ENCODE measurements at places on chromosomes 2 and 18. TPM values are rescaled to one million over a fixed set of nuclear protein-coding genes. Genes with fewer than 3 reads are reported as not detected.

Gene NEUROD1
- not detected for total RNA-seq

Gene MIB1
- 58.9 TPM for total RNA-seq

Gene LMAN2L
- 27.4 TPM for total RNA-seq

Gene NAT8
- not detected for total RNA-seq

Gene WDSUB1
- 6.0 TPM for total RNA-seq

- no peak overlapping the region for H3K4me3 ChIP-seq
- peaks cover 15% of the 10 kb centered on the region for H3K4me1 ChIP-seq
- no peaks in the 10 kb centered on the region for H3K36me3 ChIP-seq
- DNase-seq = peak; percentile 47
- no peak overlapping the region for H3K27ac ChIP-seq
Measured at GRCh38 chr2:197707316-197708213, 2.4 kb downstream of the MARS2 start.

GRCh38 chr2:60445684-60446179 is 107.7 kb downstream of the BCL11A start:
- no peaks in the 10 kb centered on the region for H3K36me3 ChIP-seq
- DNase-seq = no peak
- H3K4me3 ChIP-seq = no peak overlapping the region
- H3K4me1 ChIP-seq = peaks cover 23% of the 10 kb centered on the region

GRCh38 chr2:64639691-64640090 is 14.0 kb downstream of the SERTAD2 start:
- no peaks in the 10 kb centered on the region for H3K27me3 ChIP-seq
- DNase-seq = no peak
- H3K27ac ChIP-seq = no peak overlapping the region
- peaks cover 20% of the 10 kb centered on the region for H3K36me3 ChIP-seq

- H3K4me1 ChIP-seq = peaks cover 2% of the 10 kb centered on the region
- no peak overlapping the region for H3K27ac ChIP-seq
- peaks cover 3% of the 10 kb centered on the region for H3K27me3 ChIP-seq
- no peak overlapping the region for H3K4me3 ChIP-seq
- peak; percentile 17 for DNase-seq
Measured at GRCh38 chr2:118059919-118060478, 28.3 kb upstream of the INSIG2 start.

DNA sequence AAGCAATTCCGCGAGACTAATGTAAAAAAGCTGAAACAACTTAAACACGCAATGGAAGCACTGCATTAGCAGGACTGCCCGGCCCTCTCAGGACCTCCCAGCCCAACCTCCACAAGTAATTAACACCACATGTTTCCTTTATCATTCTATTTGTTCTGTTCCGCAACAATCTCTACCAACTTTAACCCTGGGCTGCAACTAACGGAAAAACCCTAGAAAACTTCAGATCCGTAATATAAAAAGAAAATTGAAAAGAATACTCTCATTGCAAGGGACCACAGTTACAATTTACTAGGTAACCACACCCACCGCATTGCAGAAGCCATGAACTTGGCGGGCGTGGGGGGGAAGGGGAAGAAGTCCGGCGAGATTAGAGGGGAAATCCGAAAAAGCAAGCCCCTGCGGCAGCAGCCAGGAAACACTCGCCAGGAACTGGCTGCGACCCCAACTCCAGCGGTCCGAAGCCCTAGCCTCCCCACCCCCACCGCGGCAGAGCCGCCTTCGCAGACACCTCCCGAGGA is 1.2 kb downstream of the EPB41L3 start:
- H3K36me3 ChIP-seq = no peaks in the 10 kb centered on the region
- no peaks in the 10 kb centered on the region for H3K4me1 ChIP-seq
- peak overlapping the region; percentile 79 for H3K27ac ChIP-seq
- DNase-seq = peak; percentile 78
- peaks cover 2% of the 10 kb centered on the region for H3K27me3 ChIP-seq
